ENCODE measurements at places on chromosomes 12 and 14.

DNA sequence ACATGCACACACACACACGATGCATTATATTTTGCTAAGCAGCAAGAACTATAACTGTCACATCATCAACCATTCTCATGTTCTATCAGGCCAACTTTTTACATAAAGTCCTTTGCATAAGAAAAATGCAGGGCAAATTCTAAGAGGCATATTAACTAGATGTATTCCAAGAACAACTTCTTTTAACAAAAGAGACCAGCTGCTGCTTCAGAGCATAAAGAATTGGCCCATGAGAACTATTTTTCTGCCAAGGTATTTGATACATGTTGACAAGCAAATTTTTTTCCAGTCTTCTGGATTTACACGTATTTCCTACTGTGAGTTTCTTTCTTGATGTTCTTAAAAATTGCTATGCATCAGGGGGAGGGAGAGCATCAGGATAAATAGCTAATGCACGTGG is 27.2 kb downstream of the GLT8D2 start:
- DNase-seq = no peak

GRCh38 chr12:80582431-80582830 is 125.0 kb upstream of the MYF6 start:
- no peak for DNase-seq

- no peak for DNase-seq
These were observed 30.8 kb upstream of the ZFP36L1 start for GRCh38 chr14:68823434-68824206.

DNA sequence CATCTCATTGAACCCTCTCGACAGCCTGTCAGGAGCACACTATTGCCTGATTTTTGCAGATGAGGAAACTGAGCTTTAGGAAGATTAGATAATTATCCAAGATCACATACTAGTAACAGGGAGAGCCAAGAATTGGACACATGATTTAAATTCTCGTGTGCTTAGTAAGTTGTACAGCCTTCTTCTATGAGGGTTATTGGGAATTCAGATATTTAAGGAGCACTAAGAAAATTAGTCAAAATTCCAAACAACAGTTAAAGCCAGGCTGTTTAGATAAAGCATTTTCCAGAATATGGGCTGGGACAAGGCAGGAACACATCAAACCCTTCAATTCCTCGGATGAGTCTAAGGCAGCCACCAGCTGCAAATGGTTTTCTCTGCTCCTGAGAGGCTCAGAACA is 148.8 kb downstream of the TMEM30B start:
- no peak for DNase-seq

- DNase-seq = no peak
These were observed 33.0 kb upstream of the VWF start for GRCh38 chr12:6157482-6157881.

DNA sequence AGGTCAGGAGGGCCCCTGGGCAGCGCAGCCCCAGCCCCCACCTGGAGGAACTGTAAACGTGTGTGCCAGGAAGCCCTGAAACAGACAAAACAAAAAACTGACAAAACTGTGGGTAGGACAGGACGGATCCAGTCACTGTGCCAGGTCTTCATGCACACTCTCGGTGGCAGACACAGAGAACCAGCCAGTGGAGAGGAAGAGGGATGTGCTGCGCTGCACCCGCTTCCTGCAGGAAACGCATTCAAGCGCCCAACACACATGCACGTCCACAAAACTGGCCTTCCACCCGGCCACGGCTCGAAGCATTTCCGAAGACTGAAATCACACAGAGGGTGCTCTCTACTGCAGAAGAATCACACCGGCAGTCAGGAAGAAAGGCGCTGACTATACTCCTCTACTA is 16.9 kb downstream of the BRF1 start:
- no peak for DNase-seq

- no peak for DNase-seq
These were observed 35.1 kb downstream of the SCN8A start for GRCh38 chr12:51626115-51626514.

DNA sequence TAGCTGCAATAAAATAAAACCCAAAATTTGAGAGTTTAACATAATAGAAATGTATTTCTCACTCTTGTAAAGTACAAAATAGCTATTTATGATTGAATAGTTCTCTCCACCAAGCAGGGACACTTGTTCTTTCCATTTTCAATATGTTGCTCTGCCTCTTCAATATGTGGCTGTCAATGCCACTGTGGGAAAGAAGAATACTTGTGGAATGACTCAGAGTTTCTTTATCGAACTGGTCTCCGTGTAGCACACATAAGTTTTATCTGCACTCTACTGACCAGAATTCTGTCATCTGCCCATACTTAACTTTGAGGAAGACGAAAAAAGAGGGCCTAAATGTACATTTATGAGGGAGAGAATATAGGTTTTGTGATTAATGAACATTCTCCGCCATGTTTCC is 256.9 kb downstream of the ATXN7L3B start:
- no peak for DNase-seq

DNA sequence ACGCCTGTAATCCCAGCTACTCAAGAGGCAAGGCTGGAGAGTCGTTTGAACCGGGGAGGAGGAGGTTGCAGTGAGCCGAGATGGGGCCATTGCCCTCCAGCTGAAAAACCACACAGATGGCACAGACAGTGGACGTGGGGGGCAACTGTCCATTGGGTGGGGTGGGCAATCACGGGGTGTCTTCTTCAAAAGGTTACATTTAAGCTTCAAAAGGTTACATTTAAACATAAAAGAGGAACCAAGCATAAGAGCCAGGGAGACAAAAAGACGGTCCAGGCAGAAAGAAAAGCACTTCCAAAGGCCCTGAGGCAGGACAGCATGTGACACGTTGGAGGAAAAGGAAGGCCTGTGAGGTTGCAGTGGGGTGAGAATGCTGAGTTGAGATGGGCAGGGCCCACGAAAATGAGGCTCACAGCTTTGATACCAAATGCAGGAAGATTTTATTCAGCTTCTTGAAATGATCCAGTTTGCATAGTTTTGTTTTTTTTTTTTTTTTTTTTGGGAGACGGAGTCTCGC is 10.7 kb downstream of the SCARB1 start:
- no peak for DNase-seq

DNA sequence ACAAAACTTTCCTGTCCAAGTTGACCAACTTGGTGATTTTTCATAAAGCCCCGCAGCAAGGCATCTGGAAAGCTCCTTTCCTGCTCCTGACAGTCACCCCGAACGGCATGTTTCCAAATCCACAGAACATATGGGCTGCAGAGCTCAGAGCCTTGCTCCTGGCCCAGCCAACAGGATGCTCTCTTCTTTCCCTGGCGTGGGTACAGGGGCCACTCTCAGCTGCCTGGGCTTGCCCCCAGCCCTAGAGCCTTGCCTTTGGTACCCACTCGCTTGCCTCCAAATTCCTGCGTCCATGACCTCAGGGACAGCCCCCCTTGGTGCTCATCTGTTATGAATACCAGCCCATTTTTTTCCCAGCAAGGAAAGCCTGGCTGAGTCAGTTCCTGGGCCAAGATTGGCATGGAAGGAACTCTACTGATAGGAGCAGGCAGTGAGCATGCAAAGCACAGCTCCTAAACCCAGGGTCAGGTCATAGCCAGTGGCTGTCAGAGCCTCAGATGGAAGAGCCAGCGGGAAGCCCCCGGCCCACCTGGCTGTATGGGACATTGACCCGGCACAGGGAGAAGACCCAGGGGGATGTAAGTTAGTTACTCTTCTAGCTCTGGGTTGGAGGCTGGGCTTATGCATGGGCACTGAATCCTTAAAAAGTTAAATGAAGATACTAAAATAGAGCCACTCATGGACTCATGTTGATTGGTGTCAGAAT is 105.3 kb upstream of the RTL1 start:
- DNase-seq = no peak

- no peak for DNase-seq
These were observed 98.5 kb upstream of the TMCC3 start for GRCh38 chr12:94748726-94749421.

DNA sequence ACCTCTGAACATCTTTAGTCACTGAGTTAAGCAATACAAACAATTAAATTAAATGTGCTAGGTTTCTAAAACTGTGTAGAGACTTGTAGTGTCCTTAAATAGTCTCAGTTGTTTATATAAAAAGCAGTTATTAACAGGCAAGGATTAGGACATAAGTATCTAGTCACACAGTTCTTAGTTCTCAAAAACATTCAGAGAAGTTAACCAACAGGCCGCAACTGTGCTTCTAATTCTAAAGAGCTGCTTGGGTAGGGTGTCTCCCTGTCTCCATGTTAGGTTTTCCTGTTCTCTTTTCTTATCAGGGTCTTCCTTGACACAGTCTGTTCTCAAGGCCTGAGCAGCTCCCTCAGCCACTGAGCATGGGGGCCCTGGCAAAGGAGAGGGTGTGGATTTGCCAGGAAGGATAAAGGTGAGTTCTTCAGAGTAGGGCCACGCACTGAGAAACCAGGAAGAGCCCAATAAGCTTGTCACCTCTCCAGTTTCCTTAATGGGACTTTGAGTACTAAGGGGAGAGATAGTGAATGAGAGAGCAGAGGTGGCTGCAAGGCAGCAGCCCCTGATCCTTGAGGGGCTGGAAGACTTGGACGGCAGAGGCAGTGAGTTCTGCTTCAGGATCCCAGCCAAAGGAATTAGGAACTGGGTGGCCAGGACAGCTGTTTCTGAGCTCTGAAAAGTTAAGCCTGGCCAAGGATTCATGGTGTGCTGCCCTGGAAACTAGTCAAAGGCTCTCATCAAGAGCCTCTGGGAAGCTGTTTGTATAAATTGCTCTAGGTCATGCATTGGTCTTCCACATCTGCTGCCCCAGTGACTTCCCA is 177.3 kb downstream of the MYRFL start:
- no peak for DNase-seq

DNA sequence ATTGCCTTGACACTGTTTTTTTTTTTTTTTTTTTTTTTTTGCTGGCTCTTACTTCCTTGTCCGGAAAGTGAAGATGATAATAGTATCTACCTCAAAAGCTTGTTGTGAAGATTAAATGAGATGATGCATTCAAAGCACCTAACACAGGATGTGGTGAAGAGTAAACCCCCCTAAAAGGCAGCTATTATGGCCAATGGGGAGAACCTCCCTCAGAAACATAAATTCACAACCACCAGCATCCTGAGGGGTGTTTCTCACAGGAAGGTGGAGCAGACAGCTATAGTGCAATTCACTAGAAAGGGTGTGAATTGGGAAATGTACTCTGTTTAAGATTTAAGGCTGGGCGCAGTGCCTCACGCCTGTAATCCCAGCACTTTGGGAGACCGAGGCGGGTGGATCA is 85.4 kb upstream of the CRY1 start:
- DNase-seq = no peak

DNA sequence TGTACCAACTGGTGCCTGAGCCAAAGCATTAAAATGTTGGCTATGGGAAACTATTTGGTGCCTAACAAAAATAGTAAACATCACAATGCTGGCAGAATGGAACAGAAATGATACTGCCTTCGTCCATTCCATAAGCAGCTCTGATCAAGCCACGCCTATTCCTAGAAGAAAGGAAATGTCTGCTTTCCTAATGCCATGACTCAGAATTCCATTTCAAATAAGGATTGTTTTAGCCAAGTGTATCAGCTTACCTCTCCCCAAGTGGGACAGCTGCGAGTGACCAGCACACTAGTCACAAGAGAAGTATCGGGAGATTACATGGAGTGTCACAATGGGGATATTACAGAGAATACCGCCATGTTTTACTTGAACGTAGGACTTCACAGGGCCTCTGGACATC is 38.7 kb downstream of the GLT8D2 start:
- DNase-seq = no peak

- DNase-seq = no peak
These were observed 23.4 kb upstream of the TMX1 start for GRCh38 chr14:51216602-51217001.

GRCh38 chr12:123939716-123940626 is 32.7 kb downstream of the CCDC92 start:
- no peak for DNase-seq

DNA sequence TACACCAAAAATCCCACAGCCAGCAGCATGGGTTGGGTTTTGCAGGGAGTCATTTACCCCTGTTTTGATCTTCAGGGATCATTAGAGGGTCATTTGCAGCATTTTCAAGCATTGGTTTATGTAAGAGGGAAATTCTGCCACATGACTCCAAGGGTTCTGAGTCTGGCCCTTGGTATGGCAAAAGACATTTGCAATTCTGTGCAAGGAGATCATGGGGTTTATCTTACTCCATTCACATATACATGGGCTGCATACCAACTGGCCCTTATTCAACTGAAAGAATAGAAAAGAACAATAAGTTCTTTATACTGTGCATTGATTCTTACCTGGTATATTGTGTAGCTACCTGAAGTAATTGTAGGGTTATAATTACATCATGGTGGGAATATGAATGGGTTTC is 13.7 kb downstream of the SIX4 start:
- DNase-seq = no peak

DNA sequence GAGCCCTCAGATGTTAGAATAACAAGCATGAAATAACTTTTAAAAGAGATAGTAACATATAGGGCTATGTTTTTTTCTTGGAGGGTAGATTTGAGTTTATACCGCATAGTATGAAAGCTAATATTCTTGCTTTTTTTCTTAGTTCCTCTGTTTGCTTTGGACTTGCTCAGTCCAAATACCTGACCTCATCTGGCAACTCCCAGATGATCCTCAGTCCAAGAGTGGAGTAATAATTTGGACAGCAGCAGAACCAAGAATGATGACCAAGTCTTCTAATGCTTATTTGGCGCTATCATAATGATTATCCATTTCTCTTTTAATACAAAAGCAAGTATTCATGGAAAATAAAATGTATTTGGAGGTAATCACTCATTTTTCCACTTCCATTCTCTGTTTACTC is 45.6 kb downstream of the GUCY2C start:
- DNase-seq = no peak

Data from LoVo (cell line).